Activated CD8-positive, alpha-beta memory T cell treated with anti-CD3 and anti-CD28 coated beads, Interleukin-2, amount 10 ng/mL, durations not matched to agents 7 days and 5 days (primary cell): ENCODE measurements at places on chromosomes 6 and 20.

GRCh38 chr6:41639809-41640371 is 1.6 kb downstream of the MDFI start:
- peaks cover 3% of the 10 kb centered on the region for H3K4me1 ChIP-seq
- DNase-seq: no peak
- H3K36me3 ChIP-seq: no peaks in the 10 kb centered on the region

DNA sequence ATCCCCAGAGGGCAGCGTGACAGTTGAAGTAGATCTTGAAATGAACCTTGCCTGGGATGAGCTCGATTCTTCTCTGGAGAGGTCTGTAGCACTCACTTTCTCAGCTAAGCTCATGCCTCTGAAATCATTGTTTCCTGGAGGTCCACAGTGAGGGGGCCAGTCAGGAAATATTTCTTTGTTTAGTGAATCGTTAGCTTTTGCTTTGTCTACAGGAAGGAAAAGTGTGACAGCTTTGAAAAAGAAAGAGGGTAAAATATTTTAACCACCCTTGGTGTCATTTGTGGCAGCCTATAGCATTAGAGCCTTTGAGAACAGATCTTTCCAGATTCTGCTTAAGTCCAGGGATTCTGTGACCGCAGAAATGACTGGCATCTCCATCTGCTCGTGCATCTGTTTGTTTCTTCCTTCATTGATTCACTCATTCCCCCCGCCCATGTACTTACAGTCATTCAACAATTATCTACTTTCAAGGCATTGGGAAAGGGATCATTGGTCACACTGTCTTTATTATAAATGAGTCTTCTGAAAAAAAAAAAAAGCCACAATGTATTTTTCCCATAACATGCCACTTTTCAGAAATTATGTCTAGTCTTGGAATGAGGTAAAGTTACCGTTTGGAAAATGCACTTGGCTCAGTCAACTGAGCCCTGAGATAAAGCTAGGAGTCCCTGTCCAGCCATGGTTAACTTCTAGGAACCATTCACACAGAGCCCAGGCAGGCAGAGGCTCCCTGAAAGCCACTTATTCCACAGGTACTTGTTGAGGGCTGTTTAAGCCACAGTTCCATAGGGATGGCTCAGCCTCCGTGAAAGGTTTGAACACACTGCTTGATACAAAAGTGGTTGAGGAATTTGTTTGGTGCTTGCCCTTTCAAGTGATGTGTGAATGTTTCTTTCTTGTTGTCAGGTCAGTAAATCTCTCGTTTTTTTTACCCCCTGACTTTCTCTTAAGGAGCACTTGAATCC is 86.0 kb downstream of the TIAM2 start:
- no peak overlapping the region for H3K27ac ChIP-seq
- H3K4me1 ChIP-seq: peaks cover 27% of the 10 kb centered on the region
- H3K4me3 ChIP-seq: no peak overlapping the region
- no peaks in the 10 kb centered on the region for H3K36me3 ChIP-seq
- no peaks in the 10 kb centered on the region for H3K27me3 ChIP-seq

DNA sequence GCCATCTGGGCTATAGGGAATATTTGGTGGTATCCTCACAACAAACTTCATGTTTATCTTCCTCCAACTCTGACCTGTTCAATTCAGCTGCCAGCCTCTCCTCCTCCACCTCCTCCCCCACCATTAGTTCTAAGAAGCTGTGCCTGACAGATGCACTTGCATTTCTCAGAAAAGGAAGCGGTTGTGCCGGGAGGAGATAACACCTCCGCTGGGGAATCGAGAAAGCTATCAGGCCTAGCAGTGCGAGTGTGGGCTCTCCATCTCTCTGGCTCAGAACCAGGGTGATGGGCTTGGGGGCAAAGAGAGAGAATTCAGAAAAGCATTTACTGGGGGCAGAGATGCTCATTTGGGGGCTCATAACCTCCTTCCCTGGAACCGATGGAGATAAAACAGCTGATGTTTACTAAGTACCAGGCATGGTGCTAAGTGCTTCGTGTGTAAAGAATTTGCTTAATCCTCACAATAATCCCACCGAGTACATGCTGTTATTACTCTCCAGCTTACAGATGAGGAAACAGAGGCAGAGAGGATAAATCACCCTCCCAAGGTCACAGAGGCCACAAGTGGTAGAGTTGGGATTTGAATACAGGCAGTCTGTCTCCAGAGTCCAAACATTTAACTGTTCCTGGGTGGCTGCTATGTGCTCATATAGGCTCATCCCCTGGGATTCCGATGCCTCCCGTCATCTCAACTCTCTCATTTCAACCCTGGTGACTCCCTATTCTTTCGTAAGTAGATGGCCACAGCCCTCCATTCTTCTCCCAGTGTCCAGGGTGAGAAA is 38.3 kb downstream of the COX4I2 start:
- peaks cover 93% of the 10 kb centered on the region for H3K4me1 ChIP-seq
- H3K36me3 ChIP-seq: peaks cover 52% of the 10 kb centered on the region
- peak overlapping the region; percentile 97 for H3K27ac ChIP-seq
- H3K27me3 ChIP-seq: no peaks in the 10 kb centered on the region

GRCh38 chr6:119310486-119311036 is 39.0 kb downstream of the MAN1A1 start:
- H3K4me1 ChIP-seq: peaks cover 71% of the 10 kb centered on the region
- H3K27ac ChIP-seq: peak overlapping the region; percentile 0
- no peaks in the 10 kb centered on the region for H3K27me3 ChIP-seq
- DNase-seq: no peak

GRCh38 chr6:109351231-109352130 is 30.8 kb downstream of the CD164 start:
- DNase-seq: no peak
- H3K36me3 ChIP-seq: peaks cover 33% of the 10 kb centered on the region
- H3K4me1 ChIP-seq: peaks cover 10% of the 10 kb centered on the region
- H3K27ac ChIP-seq: no peak overlapping the region

GRCh38 chr6:159375014-159375413 is 205.8 kb downstream of the FNDC1 start:
- H3K4me3 ChIP-seq: no peak overlapping the region
- no peaks in the 10 kb centered on the region for H3K4me1 ChIP-seq

DNA sequence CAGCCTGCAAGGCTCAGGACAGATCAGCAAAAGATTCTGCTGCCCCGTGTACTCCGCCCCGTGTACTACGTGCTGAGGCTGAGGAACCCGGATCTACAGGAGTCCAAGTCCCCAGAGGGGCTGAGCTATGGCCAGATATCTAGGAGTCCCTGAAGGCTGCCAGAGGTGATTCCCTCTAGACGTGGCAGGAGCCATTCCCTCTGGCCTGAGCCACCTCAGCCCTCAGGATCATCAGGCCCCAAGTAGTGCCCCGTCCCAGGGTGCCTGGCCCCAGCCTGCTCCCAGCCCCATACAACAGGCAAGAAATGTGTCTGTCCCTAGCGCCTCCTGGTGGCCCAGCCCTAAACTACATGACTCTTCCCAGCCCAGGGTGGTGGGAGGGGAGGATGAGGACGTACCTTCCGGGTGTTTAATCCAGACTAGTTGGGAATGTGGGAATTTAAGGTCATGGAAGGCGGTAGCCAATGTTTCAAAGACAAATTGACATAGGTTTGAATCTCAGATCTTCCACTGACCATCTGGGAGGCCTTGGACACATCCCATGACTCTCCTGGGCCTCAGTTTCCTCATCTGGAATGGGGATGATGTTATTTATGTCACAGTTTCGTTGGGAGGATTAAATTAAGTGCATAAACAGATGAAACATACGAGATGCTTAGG is 49.4 kb upstream of the PTPN1 start:
- no peak overlapping the region for H3K4me3 ChIP-seq
- H3K27me3 ChIP-seq: peaks cover 27% of the 10 kb centered on the region
- H3K27ac ChIP-seq: no peak overlapping the region
- DNase-seq: peak; percentile 87
- H3K36me3 ChIP-seq: no peaks in the 10 kb centered on the region
- peaks cover 24% of the 10 kb centered on the region for H3K4me1 ChIP-seq

- H3K27me3 ChIP-seq: peaks cover 4% of the 10 kb centered on the region
- H3K4me3 ChIP-seq: no peak overlapping the region
- H3K36me3 ChIP-seq: no peaks in the 10 kb centered on the region
- no peak for DNase-seq
Observed at GRCh38 chr6:11492464-11493290, 44.9 kb upstream of the TMEM170B start.

DNA sequence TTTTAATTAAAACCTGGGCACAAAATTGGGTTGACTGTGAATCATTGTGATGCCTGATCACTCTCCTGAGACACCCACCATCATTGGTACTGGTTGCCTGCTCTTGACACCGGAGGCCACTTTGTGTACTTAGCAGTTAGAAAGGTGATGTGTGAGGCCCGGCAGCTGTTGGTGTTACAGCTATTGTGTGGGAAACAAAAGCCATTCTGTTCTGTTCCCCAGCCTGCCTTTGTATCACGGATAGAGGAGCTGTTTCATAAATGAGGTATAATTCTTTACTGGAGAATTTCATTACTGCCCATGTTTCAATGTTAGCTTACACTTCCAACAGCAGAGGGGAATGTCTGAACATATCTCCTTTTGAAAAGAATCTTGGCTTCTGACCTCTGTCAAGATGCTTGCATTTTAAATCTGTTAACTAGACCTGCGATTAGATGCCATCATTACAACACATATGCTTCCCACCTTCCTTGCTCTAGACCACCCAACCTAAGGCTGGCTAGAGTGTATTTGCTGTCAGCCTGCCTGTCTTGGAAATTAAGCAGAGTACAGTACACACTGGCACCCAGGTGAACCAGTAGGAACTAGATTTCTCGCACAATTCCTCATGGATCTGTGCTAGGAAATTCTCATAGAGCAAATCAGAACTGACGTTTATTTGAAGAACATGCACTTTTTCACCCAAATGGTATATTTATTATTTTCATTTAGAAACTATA is 142.4 kb upstream of the INSM1 start:
- no peak overlapping the region for H3K27ac ChIP-seq
- DNase-seq: no peak
- H3K4me1 ChIP-seq: no peaks in the 10 kb centered on the region
- H3K27me3 ChIP-seq: peaks cover 14% of the 10 kb centered on the region
- H3K36me3 ChIP-seq: no peaks in the 10 kb centered on the region
- no peak overlapping the region for H3K4me3 ChIP-seq

DNA sequence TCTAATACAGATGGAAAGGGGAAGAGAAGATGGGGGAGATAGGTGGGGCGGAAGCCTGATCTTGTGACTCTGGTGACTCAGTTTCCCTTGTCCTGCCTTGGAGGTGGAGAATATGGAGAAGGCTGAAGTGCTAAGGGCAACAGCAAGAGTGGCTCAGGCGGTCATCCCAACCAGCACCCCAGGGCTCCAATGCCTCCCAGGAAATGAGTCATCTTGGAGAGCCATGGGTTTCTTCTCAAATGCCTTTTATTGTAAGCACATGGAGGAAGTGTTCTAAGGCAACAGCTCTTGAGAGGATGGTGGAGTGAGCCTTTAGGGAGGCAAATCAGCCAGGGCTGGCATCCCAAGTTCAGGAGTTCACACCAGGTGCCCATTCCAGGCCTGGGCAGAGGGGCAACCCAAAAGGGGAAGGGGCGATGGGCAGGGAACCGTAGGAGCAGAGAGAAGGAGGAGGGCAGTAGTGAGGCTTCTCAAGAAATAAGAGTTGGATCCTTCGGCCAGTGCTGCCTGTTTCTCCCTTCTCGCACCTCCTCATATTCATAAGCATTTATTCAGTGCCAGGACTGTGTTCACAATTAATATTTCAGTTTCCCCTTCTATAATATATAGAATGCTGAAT is 13.2 kb upstream of the AHCY start:
- no peaks in the 10 kb centered on the region for H3K36me3 ChIP-seq
- peaks cover 14% of the 10 kb centered on the region for H3K4me1 ChIP-seq
- DNase-seq: no peak
- H3K27ac ChIP-seq: no peak overlapping the region

GRCh38 chr20:37276494-37277252 is 12.8 kb upstream of the MANBAL start:
- H3K4me3 ChIP-seq: no peak overlapping the region
- H3K27ac ChIP-seq: no peak overlapping the region
- H3K36me3 ChIP-seq: no peaks in the 10 kb centered on the region
- H3K27me3 ChIP-seq: peaks cover 2% of the 10 kb centered on the region

GRCh38 chr6:116994447-116994846 is 117.4 kb downstream of the RFX6 start:
- no peak for DNase-seq
- no peak overlapping the region for H3K27ac ChIP-seq
- H3K27me3 ChIP-seq: no peaks in the 10 kb centered on the region
- H3K36me3 ChIP-seq: no peaks in the 10 kb centered on the region

- no peak overlapping the region for H3K4me3 ChIP-seq
- H3K4me1 ChIP-seq: no peaks in the 10 kb centered on the region
- no peak overlapping the region for H3K27ac ChIP-seq
- H3K36me3 ChIP-seq: no peaks in the 10 kb centered on the region
Observed at GRCh38 chr20:63496596-63497120, 2.2 kb downstream of the EEF1A2 start.

DNA sequence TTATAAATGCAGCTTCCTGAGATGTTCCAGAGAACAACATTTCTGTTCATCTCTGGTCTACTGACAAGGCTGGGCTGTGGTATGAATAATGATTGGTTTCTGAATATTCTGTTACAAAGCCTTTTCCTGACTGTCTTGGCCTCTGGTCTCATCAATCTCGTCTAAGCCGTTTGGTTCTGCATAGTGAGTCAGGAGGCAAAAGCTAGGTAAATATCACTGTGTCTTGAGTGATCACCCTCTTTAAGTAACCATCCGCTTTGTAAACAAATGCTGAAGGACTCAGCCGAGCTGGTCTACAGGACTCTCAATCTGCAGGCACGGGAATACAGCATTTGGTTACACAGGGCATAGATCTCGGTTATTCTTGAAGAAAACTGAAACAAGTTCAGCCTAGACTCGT is 511.9 kb downstream of the KIF16B start:
- no peaks in the 10 kb centered on the region for H3K36me3 ChIP-seq
- no peaks in the 10 kb centered on the region for H3K4me1 ChIP-seq
- H3K27ac ChIP-seq: no peak overlapping the region
- DNase-seq: no peak
- no peak overlapping the region for H3K4me3 ChIP-seq

DNA sequence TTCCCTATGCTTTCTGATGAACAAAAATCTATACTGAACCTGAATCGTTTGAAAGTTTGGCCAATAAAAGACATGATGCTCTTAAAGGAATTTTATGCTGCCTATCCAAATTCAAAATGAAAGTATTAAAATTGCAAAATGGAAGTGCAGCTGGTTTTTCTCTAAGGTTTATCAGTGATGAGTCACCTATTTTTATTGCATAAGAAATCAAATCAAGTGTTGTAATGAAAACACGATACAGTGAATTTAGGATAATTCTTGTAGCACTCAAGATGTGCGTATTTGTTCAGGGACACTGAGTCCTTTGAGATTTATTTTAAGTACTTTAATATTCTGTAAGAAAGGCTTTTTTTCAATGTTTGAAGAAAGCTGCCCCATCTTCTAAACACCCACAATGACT is 409.5 kb downstream of the ADGRB3 start:
- no peak for DNase-seq
- H3K4me3 ChIP-seq: no peak overlapping the region
- no peaks in the 10 kb centered on the region for H3K27me3 ChIP-seq
